ENCODE measurements at places on chromosomes 13 and 19.

GRCh38 chr13:74203576-74203975, 69.4 kb upstream of the KLF12 start:
- no peak for DNase-seq

GRCh38 chr19:7887408-7888144, 734 bp upstream of the LRRC8E start:
- DNase-seq = no peak

DNA sequence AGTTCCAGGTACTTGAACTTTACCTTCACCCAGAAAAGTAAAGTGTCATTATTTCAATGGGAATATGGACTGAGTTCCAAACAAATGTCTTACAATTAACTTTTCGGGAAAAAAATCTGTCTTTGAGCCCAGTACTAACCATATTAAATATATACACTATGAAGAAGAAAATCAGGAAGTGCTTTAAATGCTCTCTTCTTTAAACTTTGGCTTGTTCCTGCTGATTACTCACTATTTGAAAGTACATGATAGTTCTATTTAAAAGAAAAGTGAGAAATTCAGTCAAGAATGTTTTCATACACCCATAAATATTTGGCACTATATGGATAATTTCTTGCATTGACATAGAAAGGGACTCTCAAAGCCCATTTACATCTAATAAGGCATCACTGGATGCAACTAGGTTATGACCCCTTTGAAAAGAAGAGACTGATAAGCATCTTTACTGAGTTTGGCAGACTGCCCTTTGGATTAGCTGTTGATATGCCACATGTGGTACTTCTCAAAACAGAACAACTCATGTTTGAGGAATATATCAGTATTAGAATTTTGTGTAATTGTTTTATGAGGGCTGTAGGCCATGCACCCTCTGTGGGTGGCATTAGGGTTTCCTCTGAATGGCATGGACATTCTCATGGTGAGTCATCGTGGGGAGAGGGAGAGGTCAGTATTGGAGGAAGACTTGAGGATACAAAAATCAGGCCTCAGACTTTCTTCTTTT, 25.0 kb upstream of the VWA8 start:
- DNase-seq = no peak

GRCh38 chr13:61110732-61111131, 304.9 kb downstream of the PCDH20 start:
- DNase-seq = no peak

DNA sequence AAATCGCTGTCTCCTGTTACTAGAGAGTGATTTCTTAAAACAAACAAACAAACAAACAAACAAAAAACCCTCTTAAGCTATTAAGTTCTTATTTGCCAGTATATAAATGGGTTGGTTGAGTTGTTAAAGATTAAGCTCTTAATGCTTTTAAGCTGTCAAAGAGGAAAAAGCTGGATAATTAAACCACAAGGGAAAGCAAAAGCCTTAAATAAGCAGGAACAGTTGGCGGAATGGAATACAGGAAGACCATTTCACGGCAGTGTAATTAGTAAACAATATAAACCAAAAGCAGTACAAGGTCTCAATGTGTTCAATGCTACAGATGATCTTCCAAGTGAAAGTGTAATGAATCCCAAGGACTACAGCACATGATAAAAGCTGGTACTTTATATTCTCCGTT, 32.2 kb upstream of the GGACT start:
- no peak for DNase-seq

- DNase-seq = no peak
These were observed 2.4 kb downstream of the ZBTB45 start for GRCh38 chr19:58516964-58517833.

DNA sequence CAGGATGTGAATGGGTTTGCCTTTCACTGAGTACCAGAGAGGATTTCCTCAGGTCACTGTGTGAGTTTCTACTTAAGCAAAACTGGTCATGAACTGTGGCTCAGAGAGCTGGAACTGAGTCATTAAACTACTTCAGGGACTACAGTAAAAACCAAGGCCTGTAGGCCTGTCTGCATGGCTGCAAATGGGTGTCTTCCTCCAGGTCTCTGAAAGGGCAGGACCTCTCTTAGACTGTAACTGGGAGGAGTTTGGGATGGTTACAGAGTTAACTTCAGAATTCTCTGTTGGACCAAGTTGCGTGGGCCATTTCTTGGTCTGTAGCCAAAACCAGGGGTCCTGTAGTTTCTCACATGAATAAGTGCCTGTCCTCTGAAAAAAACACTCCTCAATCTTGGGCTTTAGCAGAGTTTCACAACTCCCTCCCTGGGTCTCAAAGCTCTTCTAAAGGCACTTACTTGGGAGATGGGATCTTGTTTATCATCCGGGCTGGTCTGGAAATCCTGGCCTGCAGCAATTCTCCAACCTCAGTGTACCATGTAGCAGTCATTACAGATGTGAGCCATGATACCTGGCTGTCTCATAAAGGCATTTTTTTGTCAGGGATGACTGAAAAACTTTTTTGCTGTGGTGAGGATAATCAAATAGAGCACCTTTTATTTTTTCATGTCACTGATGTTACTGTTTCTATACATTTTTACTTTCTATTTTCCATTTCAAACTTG, 19.7 kb downstream of the ZNF714 start:
- DNase-seq = no peak

- no peak for DNase-seq
These were observed 136.4 kb downstream of the STOML3 start for GRCh38 chr13:38854226-38854625.

DNA sequence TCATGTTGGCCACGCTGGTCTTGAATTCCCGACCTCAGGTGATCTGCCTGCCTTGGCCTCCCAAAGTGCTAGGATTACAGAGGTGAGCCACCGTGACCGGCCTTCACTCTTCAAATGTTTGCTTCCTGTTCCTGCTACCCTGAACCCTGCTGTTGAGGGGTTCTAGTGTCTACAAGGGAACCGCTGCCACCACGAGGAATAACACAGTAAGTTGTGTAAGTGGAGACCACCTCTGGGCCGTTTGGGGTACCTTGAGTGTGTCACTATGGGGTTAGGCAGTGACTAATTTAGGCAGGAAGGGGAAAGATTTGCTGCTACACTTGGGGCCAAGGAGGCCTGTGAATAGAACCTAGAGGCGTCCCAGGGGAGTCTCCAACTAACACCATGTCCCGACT, 2.2 kb upstream of the MYADM start:
- no peak for DNase-seq

GRCh38 chr19:56272161-56272798, at the start of gene EDDM13:
Gene EDDM13, plus strand, starts transcription at chr19:56272748. Its CDS starts 87 bp downstream, at chr19:56272835.
- no peak for DNase-seq

DNA sequence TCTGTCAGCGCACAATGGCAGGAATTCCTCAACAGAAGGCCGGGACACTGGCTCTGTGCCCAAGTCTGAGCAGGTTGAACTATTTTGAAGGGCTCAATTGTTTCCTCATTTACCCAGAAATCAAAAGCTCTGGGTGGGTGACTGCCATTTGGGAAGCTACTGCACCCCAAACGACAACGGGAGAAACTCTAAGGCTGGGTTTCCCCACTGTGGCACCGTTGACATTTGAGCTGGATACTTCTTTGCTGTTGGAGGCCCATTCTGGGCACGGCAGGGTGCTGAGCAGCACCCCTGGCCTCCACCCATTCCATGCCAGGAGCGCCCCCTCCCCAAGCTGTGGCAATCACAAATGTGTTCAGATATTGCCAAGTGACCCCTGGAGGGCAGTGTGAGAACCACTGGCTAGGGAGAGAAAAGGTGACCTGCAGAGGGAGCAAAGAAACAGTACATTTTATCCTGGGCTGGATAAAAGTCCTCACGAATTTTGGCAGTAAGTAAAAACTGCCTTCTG, 62.5 kb downstream of the RFX2 start:
- DNase-seq = peak; percentile 26

- no peak for DNase-seq
These were observed 1239.8 kb upstream of the MIR17HG start for GRCh38 chr13:90107661-90108060.

DNA sequence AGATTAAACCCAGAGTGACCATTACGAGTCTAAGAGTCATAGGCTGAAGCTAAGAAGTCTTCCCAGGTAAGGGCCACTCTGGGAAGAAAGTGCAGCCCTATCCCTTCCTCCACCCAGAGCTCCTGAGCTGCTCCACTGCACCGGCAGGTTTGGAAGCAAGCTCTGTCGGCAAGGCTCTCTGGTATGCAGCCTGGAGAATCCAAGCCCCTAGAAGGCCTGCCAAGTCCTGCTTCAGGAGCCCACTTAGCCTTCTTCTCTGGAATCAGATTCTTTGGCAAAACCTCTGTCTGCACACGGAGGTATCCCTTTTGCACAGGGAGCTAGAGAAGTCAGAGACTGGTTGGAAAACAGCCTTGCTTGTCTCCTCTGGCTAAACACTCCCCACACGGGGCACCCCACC, 58.5 kb downstream of the CEBPG start:
- no peak for DNase-seq

DNA sequence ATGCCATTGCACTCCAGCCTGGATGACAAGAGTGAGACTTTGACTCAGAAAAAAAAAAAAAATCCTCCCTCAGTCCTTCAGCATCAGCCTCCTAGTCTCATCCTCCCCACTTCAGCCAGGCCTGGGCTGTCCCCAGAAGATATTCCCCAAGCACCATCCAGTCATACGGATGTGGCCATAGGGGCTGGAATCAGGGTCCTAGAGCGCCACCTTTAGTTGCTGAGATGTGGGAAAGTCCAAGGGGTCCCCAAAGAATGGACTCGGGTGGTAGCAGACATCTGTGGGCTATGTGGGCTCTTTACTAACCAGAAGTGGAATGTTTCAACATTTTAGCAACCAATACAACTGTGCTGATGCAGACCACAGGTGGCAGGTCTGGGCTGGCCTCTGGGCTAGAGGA, 3.1 kb upstream of the TYROBP start:
- DNase-seq = no peak

GRCh38 chr13:19961489-19961888, 3.0 kb downstream of the ZMYM2 start:
- no peak for DNase-seq

Data from large intestine (tissue), 12 donors.